ENCODE measurements at places on chromosomes 3 and 15.

DNA sequence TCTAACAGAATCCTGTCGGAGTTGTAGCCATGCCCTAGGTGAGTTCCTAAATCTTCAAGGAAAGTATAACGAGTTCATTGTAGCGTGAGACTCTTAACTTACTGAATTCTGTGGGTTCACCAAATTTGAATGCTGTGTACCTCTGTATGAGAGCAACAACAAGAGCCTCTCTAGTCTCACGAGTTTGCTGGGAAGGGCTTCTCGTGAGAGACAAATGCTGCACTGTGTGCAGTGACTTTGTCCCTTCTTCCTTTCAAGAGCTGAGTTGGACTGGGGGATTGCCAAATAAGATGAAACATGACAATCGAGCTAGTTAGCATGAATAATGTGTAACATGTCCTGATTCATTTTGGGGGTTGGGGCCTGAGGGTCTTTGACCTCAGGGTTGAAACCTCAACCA lies 32.2 kb downstream of the KAT2B start:
- no peak for DNase-seq

GRCh38 chr3:150371741-150372254 lies 36.3 kb upstream of the TSC22D2 start:
- no peak for DNase-seq

DNA sequence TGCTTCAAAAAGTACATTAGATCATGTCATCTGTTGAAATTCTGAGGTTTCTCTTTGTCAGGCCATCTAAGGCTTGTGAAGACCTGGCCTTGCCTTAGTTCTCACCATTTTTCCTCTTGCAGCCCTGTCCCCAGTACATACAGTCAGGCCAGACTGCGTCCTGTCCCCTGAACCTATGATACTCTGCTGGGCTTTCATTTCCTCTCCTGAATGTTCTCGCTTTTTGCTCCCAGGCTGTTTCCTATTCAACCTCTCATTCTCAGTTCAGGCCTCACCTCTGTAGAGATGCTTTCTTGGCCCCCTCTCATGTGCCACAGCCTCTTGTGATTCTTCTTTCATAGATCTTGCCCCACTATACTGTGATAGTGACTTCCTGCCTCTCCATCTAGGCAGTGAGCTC lies 648.8 kb upstream of the KCNMB2 start:
- DNase-seq, result no peak

DNA sequence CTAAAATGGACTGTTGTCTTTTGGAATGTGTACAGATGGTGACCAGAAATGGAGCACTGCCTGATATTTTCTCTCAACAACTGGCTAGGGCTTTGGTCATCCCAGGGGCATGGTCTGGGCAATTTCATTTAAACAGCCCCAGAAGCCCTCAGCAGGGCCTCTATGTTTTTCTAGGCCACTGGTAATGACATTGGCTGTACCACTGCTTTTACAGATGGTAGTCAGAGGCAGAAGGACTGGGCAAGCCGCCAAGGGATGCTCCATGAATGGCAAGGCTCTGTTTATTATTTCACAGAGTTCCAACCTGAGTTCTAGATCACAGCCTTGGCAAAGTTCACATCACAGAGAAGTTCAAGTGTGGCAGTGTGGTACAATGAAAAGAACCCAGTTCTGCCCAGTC lies 37.0 kb upstream of the LMCD1 start:
- DNase-seq, result no peak

GRCh38 chr15:72764656-72765055 lies 18.9 kb downstream of the ADPGK start:
- DNase-seq, result no peak

- DNase-seq, result no peak
Observed at GRCh38 chr15:58063614-58064013, 1.9 kb downstream of the ALDH1A2 start.

- DNase-seq, result no peak
Observed at GRCh38 chr15:49877117-49877872, 241.7 kb downstream of the ATP8B4 start.

DNA sequence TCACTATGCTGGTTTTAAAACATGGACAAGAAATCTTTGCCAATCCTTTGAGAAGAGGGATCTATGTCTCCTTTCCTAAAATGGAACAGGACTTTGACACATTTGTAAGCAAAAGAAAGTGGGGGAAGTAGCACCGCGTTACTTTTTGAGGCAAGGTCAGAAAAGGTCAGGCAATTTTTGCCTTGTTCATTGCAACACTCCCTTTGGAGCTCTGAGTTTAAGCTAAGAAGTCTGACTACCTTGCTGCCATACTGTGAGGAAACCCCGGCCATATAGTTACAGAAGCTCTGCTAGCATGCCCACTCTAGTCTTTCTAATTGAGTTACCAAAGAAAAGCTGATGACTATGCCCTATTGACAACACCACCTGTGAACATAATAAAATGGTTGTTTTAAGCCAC lies 1.4 kb downstream of the FAM227B start:
- no peak for DNase-seq

DNA sequence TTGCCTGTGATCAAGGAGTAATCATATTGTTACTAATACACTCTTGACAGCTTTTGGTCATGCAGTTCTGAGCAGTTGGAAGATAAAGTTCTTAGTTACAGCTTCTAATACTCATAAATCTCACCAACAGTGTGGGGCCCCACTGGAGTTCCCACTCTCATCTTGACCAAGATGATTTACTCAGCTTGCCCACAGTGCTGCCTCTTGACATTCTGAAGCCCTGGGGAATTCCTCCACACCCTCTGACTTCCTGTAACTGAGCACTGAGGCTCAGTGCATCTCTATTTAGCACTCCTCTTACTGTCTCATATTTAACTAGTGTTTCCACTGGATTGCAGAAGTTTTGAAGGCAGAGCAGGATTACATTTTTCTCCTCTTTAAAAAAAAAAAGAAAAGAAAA lies 1.9 kb upstream of the ARL6IP5 start:
- DNase-seq, result no peak

GRCh38 chr3:45712434-45713110 lies 23.4 kb downstream of the SACM1L start:
- no peak for DNase-seq

DNA sequence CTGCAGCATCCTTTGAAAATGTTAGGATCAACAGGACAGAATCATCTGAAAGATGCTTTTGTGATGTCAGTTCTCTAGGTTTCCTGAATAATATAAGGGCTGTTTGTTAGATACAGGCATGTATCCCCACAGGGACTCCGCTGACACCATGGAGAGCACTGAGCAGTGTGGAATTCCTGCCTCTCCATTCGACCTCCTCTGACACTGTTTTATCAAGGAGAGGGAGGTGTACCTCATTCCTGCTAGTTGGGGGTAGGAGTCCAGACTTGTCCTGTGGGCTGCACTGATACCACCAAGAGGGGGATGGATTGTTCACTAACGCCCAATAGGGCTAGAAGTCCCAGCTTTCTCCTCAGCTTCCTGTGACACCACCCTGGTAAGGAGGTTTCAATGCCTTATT lies 46.6 kb downstream of the LARS2 start:
- DNase-seq, result no peak

DNA sequence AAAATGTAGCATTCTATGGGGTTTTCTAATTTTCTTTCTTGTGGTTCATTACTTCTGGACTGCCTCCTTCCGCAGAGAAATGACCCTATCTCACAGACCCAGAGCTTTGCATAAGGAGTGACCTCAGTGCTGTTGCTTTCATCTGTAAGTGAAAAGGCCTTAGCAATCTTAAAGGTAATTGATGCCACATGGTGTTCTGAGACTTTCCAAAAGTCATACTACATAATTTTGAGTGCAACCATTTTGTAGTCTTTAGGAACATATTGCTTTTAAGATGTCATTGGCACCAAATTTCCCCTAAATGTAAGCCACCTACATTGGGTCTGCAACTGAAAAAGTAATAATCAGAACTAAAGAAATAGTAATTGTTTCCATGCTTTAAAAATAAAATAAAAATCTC lies 9.2 kb upstream of the HHLA2 start:
- DNase-seq, result no peak

GRCh38 chr3:178283561-178283960 lies 252.7 kb upstream of the KCNMB2 start:
- DNase-seq, result no peak

DNA sequence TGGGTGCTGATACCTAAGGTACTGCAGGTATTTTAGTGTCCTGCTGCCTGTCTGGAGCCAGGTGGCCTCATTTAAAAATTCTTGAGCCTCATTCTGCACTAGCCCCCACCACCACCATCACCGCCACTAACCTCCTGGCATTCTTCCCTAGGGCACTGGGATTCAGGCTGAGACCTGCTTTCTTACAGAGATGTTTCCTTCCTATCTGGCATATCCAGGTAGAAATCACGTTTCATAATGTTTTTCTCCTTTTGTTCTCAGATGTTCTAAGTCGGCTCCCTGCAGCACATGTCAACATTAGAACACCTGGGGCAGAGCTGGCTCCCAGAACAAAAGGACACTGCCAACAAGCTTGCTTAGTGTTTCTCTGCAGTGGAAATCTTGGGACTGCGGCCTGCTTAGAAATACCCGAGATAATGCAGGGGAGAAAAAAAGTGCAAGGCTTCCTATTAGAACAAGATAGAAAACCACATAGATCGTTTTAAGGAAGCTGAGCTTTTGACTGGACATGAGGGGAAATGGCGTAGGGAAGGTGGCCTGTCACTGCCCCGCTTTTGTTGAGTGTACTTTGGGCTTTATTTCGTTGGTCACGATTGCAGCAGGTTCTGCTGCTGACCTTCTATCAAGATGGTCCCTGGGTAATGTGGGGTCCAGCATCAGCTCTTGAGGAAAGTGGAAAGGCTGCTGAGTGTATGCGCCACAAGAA lies 59.6 kb upstream of the PPARG start:
- no peak for DNase-seq

GRCh38 chr3:54891540-54891897 lies 36.3 kb downstream of the LRTM1 start:
- DNase-seq, result no peak

- DNase-seq, result no peak
Observed at GRCh38 chr3:128521715-128522114, 28.7 kb upstream of the GATA2 start.

- DNase-seq, result no peak
Observed at GRCh38 chr3:119862616-119863015, 80.7 kb downstream of the NR1I2 start.

DNA sequence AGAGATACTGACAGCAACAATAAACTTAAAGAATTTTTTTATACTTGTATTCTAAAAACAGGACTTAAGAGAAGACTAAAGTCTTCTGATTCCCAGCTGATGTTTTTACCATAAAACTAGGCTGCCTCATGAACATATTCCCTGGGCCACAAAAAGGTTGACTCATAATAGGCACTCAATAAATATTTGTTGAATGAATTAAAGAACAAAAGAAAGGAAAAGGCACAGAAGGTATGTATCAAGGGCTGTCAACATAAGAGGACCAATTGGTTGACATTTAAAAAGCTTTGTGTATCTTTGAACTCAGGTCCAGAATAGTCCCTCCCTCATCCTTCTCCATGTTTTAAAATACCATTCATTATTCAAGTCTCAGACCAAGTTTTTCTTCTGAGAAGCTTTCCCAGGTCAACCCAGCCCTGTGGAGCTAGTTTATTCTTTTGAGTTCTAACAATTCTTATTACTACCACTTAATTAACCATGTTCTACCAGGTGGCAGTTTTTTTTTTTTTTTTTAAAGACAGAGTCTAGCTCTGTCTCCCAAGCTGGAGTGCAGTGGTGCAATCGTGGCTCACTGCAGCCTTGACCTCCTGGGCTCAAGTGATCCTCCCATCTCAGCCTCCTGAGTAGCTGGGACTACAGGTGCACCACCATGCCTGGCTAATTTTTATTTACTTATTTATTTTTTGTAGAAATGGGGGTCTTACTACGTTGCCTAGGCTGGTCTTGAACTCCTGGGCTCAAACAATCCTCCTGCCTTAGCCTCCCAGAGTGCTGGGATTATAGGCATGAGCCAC lies 17.5 kb upstream of the ARHGEF3 start:
- no peak for DNase-seq

GRCh38 chr15:52324109-52324508 lies 28.5 kb upstream of the MYO5C start:
- no peak for DNase-seq

- DNase-seq, result no peak
Observed at GRCh38 chr15:45785897-45786296, 151.1 kb downstream of the SQOR start.

- DNase-seq, result no peak
Observed at GRCh38 chr15:51267703-51268083, 70.7 kb downstream of the CYP19A1 start.

- DNase-seq, result no peak
Observed at GRCh38 chr15:49309889-49310288, 113.2 kb upstream of the FGF7 start.

GRCh38 chr15:73926219-73927002 lies at the start of gene LOXL1:
Gene LOXL1, plus strand, starts transcription at chr15:73926462. Its CDS starts 322 bp downstream, at chr15:73926784.
- no peak for DNase-seq

GRCh38 chr3:108407886-108408285 lies 102.5 kb downstream of the MYH15 start:
- DNase-seq, result no peak

- DNase-seq, result no peak
Observed at GRCh38 chr3:77571971-77572715, 532.2 kb downstream of the ROBO2 start.

DNA sequence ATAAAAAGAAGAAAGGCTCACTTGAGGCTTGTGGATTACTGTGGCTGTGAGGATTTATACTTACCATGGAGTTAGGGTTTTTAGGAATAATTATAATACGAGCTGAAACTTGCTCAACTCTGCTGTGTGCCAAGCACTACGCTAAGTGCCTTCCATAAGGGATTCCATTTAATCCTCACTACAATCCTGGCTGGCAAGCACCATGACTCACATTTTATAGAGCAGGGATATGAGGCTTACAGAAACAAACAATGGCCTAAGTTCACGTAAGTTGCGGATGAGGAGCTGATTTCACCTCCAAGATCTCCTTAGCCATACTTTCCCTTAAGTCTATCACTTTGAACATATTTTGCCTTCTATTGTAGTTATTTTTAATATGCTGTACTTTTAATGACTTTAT lies 43.9 kb upstream of the ARL8B start:
- no peak for DNase-seq

GRCh38 chr3:18712713-18713576 lies 287.8 kb upstream of the SATB1 start:
- no peak for DNase-seq

DNA sequence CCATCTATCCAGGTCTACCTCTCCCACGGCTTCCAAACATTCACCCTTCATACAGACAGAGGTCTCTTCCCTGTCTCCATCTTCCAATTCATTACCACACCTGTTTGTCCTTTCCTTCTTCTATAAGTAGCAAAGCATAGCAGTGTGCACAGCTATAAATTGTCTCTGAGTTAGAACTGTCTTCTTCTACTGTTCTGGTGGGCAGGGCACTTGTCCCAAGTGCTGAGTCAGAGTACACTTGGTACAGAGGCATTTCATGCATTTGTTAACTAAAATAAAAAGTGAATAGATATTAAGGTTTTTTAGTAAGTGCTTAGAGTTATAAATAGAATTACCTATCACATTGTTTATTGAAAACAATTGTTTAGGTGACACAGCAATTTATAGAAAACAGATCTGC lies 150.1 kb upstream of the CCDC54 start:
- DNase-seq, result no peak

- DNase-seq, result no peak
Observed at GRCh38 chr3:106117490-106117858, 248.7 kb upstream of the CBLB start.

- DNase-seq, result no peak
Observed at GRCh38 chr3:134381831-134382442, 7.7 kb upstream of the AMOTL2 start.

GRCh38 chr15:66845266-66845785 lies 143.3 kb downstream of the SMAD6 start:
- DNase-seq, result no peak

GRCh38 chr3:73503781-73504180 lies 121.0 kb downstream of the PDZRN3 start:
- no peak for DNase-seq

Measured in stimulated activated CD8-positive, alpha-beta memory T cell treated with anti-CD3 and anti-CD28 coated beads, Interleukin-15, amount 100 ng/mL, for 24 hours (primary cell).